ENCODE measurements at places on chromosomes 12 and 14. TPM values are rescaled to one million over a fixed set of nuclear protein-coding genes. Genes with fewer than 3 reads are reported as not detected.

DNA sequence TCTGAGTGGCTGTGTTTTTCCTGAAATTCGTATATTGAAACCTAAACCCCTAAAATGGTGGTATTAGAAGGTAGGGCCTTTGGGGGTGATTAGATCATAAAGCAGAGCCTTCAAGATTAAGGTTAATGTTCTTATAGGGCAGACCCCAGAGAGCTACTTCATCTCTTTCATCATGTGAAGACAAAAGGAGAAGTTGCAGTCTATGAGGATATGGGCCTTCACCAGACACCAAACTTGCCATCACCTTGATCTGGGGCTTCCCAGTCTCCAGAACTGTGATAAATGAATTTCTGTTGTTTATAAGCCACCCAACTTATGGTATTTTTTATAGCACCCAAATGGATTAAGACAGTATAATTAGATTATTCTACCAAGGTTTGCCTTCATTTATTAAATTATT is 275.0 kb upstream of the ATP2B1 start:
- H3K27me3 ChIP-seq: no peaks in the 10 kb centered on the region
- no peak overlapping the region for H3K27ac ChIP-seq
- no peak for DNase-seq
- H3K36me3 ChIP-seq: no peaks in the 10 kb centered on the region
- no peak overlapping the region for H3K4me3 ChIP-seq

GRCh38 chr12:109112720-109113465 is 3.5 kb upstream of the ACACB start:
- H3K27me3 ChIP-seq: no peaks in the 10 kb centered on the region
- DNase-seq: no peak
- H3K4me3 ChIP-seq: no peak overlapping the region
- H3K36me3 ChIP-seq: peaks cover 6% of the 10 kb centered on the region
- H3K27ac ChIP-seq: no peak overlapping the region
- H3K4me1 ChIP-seq: no peaks in the 10 kb centered on the region

- H3K27me3 ChIP-seq: no peaks in the 10 kb centered on the region
- H3K27ac ChIP-seq: peak overlapping the region; percentile 97
- H3K4me1 ChIP-seq: peaks cover 39% of the 10 kb centered on the region
- no peaks in the 10 kb centered on the region for H3K36me3 ChIP-seq
- peak; percentile 71 for DNase-seq
- peak overlapping the region; percentile 73 for H3K4me3 ChIP-seq
Observed at GRCh38 chr14:49863487-49864281, 11.1 kb upstream of the NEMF start.

DNA sequence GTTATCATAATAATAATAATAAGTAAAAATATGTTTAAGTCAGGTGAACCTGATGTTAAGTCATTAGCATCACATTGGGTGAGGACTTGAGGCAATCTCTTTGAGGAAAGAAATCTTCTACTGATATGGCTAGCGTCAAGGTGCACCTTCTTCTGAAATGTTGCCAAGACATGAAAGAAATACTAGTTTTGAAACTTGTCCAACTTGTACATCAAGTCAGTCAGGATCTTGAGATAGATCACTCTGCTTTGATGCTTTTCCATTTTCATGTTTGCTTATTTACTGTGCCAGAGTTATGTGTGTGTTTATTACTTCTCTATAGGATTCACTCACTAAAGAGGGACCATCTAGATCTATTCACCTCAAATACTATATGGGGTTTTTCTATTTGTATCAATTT is 90.0 kb upstream of the USP15 start:
- no peaks in the 10 kb centered on the region for H3K27me3 ChIP-seq
- no peak overlapping the region for H3K4me3 ChIP-seq
- no peak overlapping the region for H3K27ac ChIP-seq
- H3K36me3 ChIP-seq: no peaks in the 10 kb centered on the region
- no peaks in the 10 kb centered on the region for H3K4me1 ChIP-seq
- no peak for DNase-seq

DNA sequence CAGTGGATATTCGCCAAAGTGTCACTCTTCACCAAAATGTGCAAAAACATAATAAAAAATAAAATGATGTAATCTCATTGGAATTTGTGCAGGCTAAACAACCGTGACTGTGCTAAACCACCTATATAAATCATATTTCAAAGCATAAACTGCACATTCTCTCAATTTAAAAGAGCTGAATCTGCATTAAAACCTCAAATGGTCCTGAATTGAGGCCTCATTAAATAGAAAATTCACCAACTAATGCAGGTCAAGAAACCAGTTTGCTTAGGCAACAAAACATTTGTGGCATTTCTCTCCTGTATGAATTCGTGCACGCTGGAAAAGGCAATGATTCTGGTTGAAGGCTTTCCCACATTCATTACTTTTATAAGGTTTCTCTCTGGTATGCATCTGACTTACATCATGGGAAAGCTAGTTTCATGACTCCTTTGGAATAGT is 80.1 kb upstream of the IFNG-AS1 start:
- no peak overlapping the region for H3K27ac ChIP-seq
- H3K27me3 ChIP-seq: peaks cover 2% of the 10 kb centered on the region
- no peaks in the 10 kb centered on the region for H3K36me3 ChIP-seq

The OR10A7 gene
- total RNA-seq: not detected

All from natural killer cell (primary cell).